ENCODE measurements at places on chromosomes 16 and 17. TPM values are rescaled to one million over a fixed set of nuclear protein-coding genes. Genes with fewer than 3 reads are reported as not detected.

DNA sequence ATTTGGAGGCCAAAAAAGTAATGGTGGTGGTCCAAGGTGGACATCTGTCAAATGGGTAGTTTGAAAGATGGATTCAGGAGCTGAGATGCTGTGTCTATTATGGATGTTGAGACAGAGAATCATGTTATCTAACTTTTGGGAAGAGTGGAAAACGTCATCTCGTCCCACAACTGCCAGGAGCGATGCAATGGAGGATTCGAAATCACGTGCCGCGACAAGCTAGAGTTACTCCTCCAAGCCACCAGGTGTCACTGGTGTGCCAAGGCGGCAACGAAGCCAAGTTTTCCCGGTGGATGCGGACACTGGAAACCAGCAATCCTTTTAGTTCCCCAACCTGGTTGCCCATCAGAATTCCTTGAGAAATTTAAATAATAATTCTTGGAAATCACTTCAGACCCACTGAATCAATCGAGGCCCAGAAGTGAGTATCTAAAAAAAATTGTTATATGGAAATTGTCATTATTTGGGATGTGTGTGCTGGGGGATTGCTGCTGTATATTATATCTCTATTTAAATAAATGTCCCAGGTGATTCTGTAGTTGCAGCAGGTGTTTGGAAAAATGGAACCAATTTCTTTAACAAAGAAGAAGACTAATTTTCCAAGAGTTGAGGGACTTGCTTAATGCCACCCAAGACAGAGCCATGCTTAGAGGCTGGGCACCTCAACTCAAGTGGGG, 206.1 kb downstream of the HAPSTR1 start:
- DNase-seq, result no peak

GRCh38 chr16:9112166-9112843, 20.9 kb downstream of the HAPSTR1 start:
- no peak for DNase-seq

DNA sequence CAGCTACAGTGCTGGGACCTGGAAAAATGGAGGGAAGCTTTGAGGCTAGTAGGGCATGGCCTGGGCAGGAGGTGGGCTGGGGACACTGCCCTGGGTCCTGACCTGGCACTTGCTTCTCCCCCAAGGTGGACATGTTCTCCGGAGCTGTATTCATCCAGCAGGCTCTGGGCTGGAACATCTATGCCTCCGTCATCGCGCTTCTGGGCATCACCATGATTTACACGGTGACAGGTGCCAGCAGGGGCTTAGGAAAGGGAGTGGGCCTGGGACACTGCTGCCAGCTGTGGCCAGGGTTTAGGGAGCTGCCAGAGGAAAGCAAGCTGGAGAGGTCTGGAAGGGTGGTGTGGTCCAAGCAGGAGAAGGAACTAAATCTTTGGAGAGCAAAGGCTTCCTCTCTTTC, 3.1 kb downstream of the SLC5A2 start:
- DNase-seq, result no peak

- DNase-seq, result no peak
Observed at GRCh38 chr16:55832773-55833691, at the start of gene CES1. CES1 (minus strand) TSS chr16:55833096; CDS start chr16:55833055, 41 bp downstream.

DNA sequence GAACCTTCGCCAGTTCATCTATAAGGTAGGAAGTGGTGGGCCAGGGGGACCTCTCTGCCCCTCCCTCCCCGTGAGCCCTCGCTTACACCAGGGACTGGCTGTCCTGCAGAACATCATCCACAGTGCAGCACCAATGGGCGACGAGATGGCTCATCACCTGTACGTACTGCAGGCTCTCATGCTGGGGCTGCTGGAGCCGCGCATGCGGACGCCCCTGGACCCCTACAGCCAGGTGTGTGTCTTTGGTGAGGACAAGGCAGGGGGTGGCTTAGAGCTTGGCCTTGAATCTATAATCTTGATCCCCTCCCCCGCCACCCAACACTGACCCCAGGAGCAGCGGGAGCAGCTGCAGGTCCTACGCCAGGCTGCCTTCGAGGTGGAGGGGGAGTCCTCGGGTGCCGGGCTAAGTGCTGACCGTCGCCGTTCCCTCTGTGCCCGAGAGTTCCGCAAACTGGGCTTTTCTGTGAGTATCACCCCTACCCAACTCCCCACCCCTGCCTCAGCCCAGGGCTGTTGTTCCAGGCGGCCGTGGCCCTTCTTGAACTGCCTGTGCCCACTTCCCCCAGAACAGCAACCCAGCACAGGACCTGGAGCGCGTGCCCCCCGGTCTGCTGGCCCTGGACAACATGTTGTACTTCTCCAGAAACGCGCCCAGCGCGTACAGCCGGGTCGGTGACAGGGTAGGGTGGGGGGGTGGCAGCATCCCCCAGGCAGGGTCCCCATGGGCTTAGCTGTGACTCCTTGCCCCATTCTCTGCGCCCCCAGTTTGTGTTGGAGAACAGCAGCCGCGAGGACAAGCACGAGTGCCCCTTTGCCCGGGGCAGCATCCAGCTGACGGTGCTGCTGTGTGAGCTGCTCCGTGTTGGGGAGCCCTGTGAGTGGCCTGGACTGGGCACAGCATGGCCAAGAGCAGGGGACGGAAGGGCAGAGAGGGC, 2.7 kb downstream of the ELMO3 start:
- DNase-seq, result no peak

DNA sequence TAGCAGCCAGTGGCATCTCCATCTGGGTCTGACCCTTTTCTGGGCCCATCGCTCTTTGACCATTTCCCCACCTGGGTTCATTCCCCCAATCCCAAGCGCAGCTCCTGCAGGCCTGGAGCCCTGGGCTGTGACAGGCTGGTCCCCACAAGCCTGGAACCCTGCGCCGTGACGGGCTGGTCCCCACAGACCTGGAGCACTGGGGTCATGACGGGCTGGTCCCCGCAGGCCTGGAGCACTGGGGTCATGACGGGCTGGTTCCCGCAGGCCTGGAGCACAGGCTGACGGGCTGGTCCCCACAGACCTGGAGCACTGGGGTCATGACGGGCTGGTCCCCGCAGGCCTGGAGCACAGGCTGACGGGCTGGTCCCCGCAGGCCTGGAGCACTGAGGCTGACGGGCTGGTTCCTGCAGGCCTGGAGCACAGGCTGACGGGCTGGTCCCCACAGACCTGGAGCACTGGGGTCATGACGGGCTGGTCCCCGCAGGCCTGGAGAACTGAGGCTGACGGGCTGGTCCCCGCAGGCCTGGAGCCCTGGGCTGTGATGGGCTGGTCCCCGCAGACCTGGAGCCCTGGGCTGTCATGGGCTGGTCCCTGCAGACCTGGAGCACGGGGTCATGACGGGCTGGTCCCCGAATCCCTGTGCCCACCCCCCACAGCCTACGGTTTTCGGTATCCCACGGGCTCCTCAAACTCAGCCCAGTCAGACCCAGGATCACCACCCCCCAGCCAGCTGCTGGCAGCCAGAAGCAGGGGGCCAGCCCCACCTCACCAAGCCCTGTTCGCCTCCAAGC, 16.6 kb downstream of the TMC6 start:
- DNase-seq, result no peak

DNA sequence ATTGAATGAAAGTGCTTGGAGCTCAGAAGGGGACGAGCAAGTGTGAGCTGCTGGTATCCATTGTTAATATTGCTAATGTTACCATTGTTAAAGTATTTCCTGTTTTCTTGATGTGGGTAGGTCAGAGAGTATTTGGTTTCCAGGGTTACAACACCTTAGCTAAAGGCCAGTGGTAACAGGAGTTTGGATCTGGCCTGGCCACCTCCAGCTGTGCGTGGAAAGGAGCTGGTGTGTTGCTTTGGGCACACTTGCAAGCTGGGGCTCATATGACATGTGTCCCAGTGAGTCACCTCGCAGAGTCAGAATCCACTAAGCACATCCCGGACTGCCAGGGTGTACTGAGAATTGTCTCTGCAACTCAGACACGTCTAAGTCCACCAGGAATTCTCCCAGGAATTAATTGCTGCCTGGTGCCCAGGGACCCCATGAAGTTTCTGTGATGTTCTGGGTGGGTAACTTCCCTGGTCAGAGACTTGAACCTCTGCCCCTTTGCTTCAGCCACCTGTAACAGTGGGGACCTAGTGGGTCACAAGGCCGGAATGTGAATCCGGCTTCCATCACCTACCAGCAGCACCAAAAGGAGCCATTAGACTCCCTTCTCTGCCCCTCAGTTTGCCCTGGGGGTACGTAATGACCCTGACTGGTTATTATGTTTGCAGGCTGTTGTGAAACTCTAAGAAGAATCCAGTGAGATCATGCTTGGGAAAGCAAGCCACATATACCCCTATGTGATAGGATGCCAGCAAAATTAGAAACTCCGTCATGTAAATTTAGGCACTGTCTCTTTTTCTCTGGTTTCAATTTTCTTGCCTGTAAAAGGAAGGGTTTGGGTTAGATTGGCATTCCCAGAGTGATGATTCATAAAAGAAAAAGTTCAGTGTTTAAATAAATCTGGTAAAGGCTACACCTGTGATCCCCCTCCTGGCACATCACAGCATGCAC, 12.8 kb downstream of the SLC6A2 start:
- DNase-seq, result no peak

- DNase-seq, result peak; percentile 89
Observed at GRCh38 chr16:66696669-66697630, at the start of gene CMTM4. CMTM4 (minus strand) TSS chr16:66696743; CDS start chr16:66696525, 218 bp downstream.

DNA sequence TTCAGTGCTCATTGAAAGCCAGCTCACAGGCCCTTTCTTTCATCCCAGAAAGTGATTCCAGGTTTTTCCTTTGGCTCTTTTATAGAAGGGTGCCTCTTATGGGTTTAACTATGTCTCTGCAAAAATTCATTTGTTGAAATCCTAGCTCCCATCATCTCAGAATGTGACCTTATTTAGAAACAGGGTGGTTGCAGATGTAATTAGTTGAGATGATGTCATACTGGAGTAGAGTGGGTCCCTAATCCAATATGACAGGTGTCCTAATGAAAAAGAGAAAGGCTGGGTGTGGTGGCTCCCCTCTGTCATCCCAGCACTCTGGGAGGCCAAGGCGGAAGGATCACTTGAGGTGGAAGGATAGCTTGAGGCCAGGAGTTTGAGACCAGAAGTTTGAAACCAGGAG, 64.2 kb upstream of the FAM20A start:
- no peak for DNase-seq

- DNase-seq, result no peak
Observed at GRCh38 chr16:70772493-70772892, 28.5 kb downstream of the VAC14 start.

SEC14L5 gene
- 0.12 TPM for polyA plus RNA-seq

CPNE7 gene
- polyA plus RNA-seq, result 4.0 TPM

KRTAP16-1 gene
- polyA plus RNA-seq, result not detected

SYT17 gene
- polyA plus RNA-seq, result 12.2 TPM

UTS2R gene
- 0.40 TPM for polyA plus RNA-seq

ZPBP2 gene
- polyA plus RNA-seq, result not detected

All from left kidney (tissue), 8 donors.